ENCODE measurements at places on chromosomes 16 and 17.

GRCh38 chr17:35797918-35798317 is 2.5 kb upstream of the MMP28 start:
- DNase-seq, result no peak

DNA sequence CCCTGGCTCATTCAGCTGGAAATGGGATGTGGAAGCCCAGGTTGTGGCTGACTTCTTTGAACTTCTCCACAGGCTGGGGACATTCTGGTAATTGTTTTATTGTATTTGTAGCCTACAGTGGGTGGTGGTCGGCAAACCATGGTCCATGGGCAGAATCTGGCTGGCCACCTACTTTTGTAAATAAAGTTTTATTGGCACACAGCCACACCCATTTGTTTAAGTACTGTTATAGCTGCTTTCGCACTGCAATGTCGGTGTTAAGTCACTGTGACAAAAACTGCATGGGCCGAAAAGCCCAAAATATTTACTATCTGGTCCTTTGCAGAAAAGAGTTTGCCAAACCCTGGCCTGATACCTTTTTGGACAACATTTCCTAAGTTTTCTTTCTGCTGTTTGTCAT is 86.2 kb downstream of the NTN1 start:
- DNase-seq, result no peak

GRCh38 chr16:20510323-20510722 is 59.0 kb downstream of the ACSM2A start:
- no peak for DNase-seq

GRCh38 chr16:1133810-1134520 is 18.9 kb upstream of the CACNA1H start:
- no peak for DNase-seq

DNA sequence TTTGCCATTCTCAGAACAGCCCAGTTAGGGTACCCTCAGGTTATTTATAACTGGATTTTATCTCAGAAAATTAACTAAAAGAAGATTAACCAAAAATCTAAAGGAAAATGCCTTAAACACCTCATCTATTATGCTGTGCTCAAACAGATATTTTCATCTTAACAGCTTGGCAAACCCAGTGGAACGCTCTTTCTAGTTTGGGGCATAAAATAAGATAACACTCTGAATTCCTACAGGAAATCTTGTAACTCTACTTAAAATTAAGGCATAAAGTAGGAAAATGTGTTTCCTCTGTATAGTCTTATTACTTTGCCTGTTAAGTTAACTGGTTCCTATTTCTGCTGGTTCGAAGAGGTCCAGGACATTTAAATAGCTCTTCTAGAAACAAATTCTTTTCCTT is 723.9 kb downstream of the MAF start:
- DNase-seq, result no peak

DNA sequence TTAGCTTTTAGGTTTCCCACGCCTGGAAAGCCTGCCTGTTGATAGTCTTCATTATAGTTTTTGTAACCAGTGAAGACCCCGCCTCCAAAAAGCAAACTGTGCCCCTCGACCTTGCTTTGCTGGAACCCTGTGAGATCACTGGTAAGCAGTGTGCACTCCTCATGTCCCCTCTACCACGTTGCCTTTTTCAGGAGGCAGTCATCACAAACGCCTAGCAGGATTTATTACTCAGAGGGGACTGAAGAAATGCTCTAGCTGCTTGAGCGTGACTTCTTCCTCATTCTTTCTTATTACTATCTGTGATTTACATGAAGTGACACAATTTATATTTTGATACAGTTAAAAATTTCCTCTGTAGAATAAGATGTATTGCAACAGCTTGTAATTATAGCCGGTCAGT is 6.5 kb upstream of the KRTAP3-1 start:
- no peak for DNase-seq

GRCh38 chr16:82242201-82242600 is 72.2 kb upstream of the MPHOSPH6 start:
- no peak for DNase-seq

GRCh38 chr16:17345043-17345442 is 125.7 kb downstream of the XYLT1 start:
- no peak for DNase-seq

DNA sequence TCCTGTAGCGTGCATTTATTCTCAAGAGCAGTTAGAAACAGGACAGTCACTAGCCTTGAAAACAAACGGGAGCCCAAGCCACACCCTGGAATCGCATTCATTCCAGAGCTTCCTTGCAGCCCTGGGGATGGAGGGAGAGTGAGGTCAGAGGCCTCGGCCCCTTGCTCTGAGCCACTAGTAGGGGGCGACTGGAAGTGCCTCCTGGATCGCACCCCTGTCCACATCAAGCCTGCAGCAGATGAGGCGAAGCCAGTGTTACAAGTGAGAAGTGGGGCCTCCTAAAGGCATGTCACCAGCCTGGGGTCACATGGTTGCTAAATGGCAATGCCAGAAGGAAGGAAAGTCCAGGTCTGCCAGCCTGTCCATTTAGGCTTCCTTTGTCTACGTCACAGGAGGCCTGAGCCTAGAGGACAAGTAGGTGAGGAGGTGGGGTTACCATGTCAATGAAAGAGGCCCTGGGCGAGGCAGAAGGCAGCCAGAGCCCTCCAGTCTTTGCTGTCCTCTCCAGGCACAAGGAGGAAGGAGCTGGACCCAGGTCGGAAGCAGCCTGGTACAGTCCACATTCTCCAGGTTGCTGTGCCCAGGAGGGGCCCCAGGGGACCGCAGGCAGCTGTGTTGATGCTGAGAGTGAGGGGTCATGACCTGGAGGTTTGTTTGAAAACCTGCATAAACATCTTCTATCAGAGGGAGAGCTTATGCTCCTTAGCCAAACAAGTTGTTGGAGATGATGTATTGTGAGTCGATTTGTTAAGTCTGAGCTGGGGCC is 3.0 kb upstream of the RCVRN start:
- no peak for DNase-seq

DNA sequence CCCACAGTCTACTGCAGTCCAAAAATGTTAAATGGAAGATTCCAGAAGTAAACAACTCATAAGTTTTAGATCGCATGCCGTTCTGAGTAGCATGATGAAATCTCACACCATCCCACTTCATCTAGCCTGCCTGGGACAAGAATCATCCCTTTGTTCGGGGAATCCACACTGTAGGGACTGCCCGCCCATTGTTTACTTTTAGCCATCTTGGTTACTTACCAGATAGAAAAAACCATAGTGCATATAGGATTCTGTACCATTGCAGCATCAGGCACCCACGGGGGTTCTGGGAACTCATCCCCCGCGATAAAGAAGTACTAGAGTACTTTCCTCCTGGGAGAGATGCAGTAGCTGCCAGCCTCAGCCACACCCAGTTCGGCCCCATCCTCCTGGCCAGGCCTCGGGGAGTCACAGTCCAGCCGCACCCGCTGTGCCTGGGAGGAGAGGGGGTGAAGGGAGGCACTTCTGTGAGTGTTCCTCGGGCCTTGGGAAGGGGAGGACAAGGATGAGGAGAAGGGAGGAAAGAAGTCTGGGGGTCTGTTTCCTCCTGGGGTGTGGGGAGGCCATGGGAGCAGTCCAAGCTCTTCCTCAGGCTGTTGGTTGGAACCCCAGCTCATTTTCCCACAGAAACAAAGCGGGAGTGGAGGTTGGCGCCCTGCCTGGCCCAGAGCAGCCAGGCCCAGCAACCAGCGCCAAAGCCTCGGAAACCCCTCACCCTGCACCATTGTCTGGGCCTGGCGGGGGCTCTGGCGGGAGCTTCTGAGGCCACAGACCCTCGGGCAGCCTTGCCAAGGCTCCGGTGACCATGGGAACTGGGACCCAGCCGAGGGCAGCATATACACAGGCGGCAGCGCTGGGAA is 8.9 kb downstream of the TRIM47 start:
- DNase-seq, result no peak

- DNase-seq, result no peak
Observed at GRCh38 chr17:76672270-76672851, 28.8 kb upstream of the ST6GALNAC1 start.
